ENCODE measurements at places on chromosomes 1 and 21.
A peak's percentile ranks its signal among the peaks of the same experiment; 100 is the strongest.

- DNase-seq: no peak
Measured at GRCh38 chr1:79638382-79638781, 631.9 kb upstream of the ADGRL4 start.

DNA sequence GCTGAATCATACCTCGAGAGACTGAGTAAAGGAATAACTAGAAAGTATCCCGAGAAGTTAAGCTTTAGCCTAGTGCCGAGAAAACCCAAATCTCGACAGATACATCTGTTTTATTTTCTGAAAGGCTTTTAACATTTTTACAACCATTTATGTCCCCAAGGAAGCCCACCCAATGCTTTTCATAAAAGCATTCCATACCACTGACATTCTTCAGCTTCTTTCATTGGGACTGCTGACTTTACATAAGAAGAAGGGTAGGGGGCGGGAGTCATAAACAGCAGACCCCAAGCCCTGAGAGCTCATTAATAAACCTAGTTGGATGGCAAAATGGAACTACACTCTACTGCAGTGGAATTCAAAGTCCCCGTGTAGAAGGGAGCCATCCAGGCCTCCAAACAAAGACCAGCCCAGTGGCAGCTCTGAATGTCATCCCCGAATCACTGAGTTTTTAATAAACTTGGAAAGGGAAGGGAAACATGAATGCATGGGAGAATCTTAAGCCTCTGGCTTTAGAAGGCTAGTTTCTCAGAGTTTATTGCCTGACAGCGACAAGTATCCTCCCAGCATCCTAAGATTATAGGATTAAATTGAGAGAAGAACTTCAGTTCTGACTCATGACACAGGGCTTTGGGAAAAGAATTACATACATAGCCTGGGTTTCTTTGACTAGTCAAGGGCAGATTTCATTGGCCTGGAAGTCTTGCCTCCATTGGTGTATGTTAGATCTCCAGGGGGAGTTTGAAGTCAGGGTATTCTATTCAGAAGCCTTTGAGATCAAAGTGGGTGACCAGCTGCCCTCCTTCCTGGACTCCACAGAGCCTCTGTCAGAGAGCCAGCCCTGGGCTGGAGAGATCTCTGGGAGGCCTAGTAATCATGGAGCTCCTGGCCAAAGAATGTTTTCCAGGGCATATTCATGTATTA, 3.7 kb downstream of the ATF3 start:
- no peak for DNase-seq

DNA sequence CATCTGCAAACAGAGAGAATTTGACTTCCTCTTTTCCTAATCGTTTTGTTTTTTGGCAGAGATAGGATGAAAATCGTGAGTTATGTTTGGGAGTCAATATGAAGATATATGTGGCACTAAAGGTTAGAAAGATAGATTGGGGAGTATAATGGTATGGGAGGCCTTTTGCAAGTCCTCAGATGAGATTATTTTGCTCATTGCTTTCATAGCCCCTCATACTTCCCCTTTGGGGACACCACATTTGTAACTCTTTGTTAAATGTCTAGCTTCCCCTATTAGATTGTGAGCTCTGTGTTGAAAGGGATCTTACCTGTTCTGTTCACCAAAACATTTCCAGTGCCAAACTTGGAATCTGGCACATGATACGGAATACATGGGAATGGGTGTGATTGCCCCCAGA, 30.2 kb downstream of the RAVER2 start:
- DNase-seq: no peak

DNA sequence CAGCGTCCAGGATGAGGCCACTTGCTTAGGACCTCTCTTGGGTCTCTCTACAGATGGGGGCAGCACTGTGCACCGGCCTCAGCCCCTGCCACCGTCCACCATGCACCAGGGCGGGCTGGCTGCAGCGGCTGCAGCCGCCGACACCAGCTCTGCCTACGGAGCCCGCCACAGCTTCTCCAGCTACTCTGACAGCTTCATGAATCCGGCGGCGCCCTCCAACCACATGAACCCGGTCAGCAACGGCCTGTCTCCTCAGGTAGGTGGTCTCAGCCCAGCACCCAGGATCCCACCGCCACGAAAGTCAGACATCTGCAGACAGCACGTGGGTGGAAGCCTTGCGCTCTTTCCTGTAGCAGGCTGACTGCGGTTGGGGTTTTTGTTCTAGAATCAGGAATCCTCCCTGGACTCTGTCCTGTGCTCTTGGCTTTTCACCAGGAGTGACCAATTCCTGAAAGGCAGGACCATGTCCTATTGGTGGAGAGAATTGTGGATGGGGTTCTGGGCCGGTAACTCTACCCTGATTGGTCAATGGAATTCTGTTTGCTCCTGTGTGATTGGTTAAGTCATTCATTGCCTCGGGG, 72.5 kb downstream of the PAX7 start:
- DNase-seq: no peak

DNA sequence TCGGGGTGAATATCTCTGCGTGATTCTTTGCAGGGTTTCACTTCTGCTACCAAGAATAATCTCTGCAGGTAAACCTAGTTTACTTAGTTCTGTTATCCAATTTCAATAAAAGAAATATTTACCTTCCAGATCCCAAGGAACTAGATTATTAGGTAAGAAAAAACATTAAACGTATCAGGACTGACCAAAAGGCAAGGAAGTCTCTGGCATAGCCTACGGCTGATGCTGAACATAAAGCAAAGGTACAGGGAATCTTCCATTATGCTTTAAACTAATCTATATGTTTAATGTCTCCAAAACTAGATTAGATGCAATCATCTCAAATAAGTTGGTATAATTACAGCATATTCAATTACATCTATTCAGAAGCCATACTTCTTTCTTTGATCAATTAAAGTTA, 168.9 kb downstream of the KCNK2 start:
- no peak for DNase-seq

DNA sequence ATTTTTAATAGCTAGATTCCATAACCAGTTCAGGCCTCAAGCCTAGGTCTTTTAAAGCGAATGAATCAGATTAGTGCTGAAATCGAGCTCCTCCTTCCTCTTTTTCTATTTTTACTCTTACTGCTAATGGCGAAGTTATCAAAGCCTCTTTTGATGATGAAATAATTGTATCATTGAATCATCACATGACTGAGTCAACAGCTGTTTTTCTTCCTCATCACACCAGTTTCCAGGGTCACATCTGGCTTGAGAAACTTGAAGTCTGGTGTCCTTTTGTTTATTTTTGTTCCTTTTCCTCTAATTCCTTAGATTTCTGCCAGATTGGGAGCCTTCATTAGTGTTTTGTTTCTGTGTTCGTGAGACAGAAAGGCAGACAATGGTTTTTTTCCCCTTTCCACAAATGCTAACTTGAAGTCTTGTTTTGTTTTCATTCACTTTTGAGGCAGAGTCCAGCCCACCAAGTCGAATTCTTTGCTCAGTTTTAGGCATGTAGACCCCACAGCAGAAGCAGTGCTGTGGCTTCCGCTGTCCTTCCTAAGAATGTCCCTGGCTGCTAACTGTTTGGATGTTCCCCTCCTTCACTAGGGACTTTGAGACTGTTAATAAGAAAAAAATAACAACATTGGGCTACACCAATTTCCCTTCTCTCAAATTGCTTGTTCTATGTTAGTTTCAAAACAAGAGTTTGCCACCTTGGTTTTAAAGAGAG, 51.9 kb upstream of the FMOD start:
- no peak for DNase-seq

DNA sequence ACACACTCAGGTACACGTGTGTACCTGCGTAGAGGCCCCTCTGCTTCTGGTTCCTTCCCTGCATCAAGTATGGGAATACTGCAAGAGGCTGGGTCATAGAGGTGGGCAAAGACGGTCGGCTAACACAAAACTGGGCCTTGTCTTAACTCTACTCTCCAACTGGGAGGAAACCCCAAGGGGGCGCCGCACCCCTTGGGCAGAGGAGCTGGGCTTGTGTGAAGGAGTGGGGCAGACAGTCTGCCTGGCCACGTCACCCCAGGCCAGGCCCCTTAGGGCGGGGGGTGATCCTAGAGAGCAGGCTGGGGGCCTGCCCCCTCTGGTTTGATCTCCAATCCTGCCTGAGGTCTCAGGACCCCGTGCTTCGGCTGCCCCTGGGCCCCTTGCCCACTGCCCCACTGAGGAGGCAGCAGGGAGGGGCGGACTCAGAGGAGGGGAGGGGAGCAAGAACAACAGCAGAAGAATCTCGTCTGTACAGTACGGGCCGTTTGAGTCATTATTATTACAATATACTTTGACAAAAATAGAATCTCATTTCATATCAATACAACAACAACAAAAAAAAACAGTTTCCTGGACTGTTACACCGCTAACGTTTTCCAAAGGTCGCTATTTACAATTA, 34.7 kb downstream of the MEF2D start:
- DNase-seq: no peak

GRCh38 chr1:54399765-54400164, 6.4 kb downstream of the SSBP3 start:
- DNase-seq: no peak

DNA sequence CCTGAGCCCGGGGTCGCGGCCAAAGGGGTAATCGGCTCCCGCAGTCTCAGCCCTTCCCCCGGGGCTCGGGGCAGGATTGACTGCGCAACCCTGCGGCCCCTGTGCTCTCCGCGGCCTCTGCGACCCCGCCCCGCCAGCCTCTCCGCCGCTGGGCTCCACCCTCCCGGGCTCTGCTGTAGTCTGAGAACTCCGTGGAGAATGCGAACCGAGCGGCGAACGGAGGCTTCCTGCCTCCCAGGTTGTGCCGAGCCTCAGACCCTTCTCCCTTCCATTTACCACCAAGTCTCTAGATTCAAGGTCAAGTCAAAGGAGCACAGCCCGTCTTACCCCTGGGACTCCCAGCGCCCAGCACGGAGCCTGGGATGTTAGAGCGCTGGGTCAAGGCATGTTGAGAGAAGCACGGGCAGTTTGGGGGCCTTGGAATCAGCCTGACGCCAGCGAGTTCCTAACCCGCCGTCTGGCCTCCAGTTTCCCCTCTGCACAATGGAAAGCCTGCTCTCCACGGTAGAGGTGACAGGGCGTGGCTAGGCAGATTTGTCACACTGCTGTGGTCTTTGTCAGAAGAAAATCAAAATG, 3.0 kb downstream of the ATP2B4 start:
- peak; percentile 69 for DNase-seq

Data from stimulated activated CD4-positive, alpha-beta T cell treated with anti-CD3 and anti-CD28 coated beads, Interleukin-12 subunit alpha, Interleukin-12 subunit beta, amount 100 ng/mL, for 24 hours (primary cell).